ENCODE measurements at places on chromosomes 1 and 21.

DNA sequence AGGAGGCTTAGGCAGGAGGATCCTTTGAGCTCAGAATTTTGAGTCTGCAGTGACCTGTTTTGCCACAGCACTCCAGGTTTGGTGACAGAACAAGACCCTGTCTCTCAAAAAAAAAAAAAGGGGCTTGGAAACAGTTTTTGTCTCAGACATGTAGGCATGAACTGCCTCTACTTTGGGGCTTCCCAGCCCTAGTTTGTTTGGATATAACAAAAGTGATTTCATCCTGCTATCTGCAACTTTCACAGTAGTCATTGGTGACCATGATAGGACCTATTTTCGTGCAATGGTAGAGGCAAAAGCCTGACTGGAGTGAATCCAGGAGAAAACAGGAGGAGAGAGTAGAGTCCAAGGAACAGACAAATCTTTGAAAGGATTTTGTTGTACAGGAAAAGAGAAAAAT, 20.3 kb upstream of the EVI5 start:
- DNase-seq, result peak; percentile 59

DNA sequence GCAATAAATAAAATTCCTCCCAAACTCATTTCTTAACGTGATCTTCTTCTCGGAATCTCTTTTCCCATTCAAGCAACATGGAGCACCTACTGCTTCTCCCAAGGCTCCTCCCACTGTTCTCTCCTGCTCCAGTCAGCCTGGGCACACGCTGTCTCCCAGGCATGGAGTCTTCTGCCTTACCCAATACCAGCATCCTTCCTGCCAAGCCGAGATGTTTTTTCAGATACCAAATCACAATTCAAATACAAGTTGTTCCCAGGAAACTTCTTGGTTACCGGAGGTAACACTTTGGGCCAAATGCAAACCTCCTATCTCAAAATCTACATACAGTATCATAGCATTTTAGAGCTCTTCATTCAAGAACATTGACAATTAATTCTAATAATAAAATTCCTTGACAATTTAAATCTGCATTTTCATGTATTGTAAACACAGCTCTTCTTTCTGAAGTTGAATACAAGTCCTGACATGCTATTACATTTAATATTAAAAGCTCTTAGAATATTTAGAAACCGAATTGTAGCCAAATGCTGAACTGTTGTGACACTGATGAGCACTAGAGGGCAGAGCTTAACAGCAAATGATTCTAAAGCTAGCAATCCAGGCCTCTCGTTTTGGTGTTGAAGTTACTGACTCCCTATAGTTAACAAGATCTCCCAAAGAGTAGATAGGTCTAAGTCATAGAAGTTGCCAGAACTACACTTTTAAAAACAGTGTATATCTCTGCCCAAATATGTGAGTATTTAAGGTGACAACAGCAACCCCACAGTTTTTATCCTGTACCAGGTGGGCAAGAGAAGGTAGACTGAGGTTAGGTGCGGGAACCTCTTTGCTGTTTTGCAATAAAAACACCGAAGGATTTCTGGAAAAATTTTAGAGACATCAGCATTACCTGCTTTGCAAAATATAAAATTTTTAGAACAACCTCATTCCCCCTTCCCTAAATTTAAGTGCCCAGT, 52.3 kb downstream of the BCAR3 start:
- peak; percentile 72 for DNase-seq

GRCh38 chr1:244371242-244372141, 80.2 kb downstream of the ADSS2 start:
- DNase-seq, result no peak

DNA sequence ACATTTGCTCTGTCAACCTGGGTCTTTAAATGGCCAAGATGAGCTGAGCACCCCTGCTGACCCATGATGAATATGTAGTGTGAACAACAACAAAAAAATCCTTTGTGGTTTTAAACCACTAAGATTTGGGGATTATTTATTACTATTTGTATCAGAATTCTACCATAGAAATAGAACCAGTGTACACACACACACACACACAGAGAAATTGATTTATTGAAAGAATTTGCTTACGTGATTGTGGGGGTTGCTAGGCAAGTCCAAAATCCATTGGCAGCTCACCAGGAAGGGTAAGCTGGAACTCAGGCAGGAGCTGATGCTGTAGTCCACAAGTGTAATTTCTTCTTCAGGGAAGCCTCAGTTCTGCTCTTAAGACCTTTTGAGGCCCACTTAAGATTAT, 82.5 kb upstream of the MAP1LC3C start:
- DNase-seq, result no peak

DNA sequence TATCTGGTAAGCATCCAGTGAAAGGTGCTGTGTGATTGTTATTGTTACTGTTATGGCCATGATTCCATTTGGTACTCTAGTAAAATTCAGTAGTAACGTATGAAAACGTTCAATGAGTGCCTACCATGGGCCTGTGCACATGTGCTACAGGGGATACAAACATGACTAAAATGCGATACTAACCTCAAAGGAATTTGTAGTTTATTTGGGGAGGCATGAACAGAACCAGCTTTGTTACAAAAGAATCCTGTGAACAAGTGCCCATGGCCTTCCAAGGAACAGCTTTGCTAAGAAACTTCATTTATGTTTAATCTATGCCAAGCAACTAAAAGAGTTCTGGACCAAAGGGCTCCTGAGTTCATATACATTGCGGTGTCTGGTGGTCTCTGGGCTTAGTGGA, 28.7 kb downstream of the PTGFR start:
- no peak for DNase-seq

DNA sequence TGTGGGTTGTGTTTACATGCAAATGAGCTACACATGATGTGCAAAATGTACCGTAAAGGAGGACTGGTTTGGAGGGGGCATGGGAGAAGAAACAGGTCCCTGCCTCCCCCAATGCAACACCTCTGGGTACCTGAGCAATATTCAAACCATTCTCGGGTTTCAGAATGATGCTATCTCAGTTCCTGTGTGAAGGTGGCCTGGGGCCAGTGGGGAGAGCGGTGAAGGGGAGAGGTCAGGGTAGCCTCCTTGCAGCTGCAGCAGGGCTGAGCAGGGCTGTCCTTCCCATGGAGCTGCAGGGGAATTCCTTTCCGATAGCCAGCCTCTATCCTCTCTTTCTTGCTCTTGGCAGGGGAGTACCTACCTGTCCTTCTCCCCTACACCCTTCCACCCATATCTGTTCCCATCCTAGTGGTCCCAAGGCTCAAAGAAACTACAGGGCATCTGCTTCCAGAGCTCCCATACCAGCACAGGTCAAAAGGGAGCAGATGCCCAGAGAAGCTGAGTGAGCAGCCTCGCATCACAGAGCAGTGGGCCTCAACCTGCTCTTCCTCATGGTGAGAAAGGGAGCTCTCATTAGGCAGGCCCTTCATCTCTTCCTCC, 11.9 kb downstream of the MEF2D start:
- no peak for DNase-seq

- peak; percentile 57 for DNase-seq
Measured at GRCh38 chr21:29849735-29850176, 90.0 kb downstream of the GRIK1 start.

DNA sequence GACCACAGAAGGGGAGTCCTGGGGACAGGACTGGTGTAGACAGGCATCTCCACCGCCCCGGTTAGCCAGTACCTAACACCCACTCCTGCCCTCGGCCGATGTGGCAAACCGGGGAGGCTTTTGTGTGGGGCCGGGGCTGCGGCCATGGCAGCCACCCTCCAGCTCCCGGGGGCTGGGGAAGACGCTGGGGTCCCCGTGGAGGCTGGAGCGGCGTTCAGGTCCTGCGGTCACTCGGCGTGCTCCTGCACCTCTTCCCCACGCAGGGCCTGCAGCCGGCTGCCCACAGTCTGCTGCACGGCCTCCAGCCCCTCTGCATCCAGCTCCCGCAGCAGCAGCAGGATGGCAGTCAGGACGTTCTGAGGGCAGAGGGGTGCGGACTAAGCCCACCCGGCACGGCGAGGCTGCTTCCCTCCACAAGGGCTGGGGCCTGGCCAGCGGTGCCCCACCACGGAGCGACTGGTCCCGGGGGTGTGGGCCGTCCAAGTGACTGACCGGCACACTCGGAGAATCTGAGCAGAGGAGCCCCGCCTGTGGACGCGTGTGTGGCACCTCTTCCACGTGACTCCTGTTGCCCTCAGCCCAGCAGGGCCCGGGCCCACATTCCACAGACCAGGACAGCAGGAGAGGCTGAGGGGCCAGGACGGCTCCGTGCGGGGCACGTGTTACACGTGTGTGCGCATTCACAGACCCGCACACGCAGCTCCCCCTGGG, 9.1 kb downstream of the CFAP410 start:
- DNase-seq, result no peak

DNA sequence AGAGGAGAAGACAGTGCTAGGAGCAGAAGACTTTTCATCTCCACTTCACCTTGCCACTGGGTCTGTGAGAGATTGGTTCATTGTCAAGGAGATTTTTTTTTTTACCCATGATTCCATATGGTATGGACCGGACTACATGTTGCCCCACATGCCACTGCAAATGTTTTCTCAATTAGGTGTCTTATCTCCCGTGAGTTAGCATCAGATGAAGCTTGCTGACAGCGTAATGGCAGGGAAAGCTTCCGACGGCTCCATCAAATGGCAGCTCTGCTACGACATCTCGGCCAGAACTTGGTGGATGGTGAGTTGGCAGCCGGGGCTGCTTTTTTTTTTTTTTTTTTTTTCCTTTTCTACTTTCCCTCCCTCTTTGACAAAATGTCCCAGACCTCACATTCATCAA, 217.2 kb upstream of the NFIA start:
- DNase-seq, result no peak

DNA sequence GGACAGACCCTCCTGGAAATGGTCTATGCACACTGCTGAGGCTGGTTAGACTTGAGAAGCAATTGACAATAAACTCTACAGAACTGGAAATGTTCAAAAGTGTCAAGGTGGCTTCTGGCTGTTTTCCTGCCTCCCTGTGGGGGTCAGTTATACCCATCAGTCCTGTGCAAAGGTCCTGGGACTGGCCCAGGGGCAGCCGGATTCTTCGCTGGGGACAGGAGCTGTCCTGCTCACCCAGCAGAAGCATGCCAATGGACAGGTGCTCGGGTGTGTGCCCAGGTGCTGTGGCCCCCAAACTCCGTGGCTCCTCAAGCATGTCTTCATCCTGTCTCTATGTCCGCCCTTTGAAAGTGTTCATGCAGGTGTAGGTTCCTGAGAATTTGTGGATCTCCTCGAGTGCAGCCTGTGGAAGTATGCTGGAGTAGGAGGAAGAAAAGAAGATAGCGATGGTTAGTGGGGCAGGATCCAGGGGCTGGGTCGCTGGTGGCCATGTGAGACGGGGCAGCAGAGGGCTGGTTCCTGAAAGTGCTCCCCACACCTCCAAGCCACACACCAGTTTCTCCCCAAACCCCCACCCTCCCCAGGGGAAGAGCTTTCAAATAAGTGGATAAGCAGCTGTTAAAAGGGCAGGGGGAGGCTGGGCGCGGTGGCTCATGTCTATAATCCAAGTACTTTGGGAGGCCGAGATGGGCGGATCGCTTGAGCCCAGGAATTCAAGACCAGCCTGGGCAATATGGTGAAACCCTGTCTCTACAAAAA, 49.8 kb downstream of the DHRS3 start:
- DNase-seq, result no peak

- DNase-seq, result peak; percentile 44
Measured at GRCh38 chr1:109796484-109797302, 33.0 kb upstream of the EPS8L3 start.

DNA sequence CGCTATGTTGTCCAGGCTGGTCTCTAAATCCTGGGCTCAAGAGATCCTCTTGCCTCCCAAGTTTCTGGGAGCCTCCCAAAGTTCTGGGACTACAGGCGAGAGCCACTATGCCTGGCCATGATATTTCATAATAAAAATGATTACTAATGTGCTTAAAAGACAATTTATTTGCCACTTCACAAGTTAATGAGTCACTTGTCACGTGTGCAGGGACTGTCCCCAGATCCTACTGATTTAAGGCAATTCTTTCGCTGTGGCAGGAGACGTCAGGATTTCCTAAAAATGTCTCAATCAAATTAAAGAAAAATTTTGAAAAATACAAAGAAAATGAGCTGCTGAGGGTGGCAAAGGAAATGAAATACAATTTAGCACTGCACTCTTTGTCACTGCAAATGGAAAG, 43.5 kb downstream of the B3GALNT2 start:
- no peak for DNase-seq

- no peak for DNase-seq
Measured at GRCh38 chr1:225461533-225462428, 33.9 kb upstream of the LBR start.

- DNase-seq, result no peak
Measured at GRCh38 chr1:156387870-156388173, 18.8 kb downstream of the RHBG start.

DNA sequence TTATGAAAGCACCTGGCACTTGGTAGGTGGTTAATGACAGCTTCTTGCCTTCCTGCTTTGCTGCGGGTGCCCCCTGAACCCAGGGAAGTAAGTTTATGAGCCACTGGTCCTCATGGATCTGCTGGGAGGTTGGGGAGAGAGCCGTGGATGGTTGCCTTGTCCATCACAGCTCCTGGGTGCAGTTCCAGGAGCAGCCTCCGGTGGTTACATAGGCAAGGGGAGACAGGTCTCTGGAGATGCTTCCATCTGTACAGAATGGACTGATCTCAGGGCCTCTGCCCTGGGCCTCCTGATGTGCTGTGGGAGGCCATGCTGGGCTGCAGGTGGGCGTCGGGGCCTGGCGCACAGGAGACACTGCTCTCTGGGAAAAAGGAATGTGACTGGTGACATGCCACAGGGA, 31.6 kb upstream of the ARHGEF10L start:
- DNase-seq, result no peak

DNA sequence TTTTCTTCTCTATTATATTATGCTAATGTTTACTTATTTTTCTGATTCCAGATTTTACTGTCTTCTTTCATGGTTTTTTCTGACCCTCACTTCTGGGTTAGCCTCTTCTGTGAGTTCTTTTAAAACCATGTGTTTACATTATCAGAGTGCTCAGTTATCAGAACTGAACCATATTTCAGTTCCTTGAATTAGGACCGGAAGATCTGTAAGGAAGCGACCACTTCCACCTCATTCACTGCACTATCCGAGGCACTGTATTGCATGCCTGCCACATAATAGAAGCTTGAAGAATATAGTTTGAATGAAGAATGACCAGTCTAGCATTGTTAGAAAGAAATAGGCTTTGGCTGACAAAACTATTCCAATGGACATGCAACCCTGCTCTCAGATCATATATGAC, 281.0 kb upstream of the DEPDC1 start:
- no peak for DNase-seq

GRCh38 chr1:27574871-27575831, 28.8 kb downstream of the AHDC1 start:
- DNase-seq, result peak; percentile 68

GRCh38 chr1:43293176-43293575, 7.6 kb upstream of the TIE1 start:
- DNase-seq, result no peak

DNA sequence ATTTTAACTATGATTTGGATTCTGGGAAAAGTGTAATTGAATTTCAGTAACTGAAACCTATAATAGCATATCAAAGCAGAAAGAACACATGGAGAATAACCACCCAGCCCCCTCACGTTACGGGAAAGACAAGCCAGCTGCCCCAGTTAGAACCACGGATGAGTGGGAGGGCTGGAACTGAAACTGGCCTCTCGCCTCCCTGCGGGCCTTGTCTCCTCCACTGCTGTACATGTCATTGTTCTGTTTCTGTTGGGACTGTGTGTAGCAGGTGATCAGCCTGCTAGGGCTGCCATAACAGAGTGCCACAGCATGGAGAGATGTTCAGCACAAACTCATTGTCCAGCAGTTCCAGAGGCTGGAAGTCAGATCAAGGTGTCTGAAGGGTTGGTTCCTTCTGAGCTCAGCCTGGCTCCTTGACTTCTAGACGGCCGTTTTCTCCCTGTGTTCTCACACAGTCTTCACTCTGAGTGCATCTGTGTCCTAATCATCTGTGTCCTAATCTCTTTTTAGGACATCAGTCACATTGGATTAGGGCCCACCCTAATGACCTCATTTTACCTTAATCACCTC, 52.4 kb downstream of the MAP3K21 start:
- DNase-seq, result no peak

Data from brain microvascular endothelial cell (primary cell).